ENCODE measurements at places on chromosomes 3 and 15.

DNA sequence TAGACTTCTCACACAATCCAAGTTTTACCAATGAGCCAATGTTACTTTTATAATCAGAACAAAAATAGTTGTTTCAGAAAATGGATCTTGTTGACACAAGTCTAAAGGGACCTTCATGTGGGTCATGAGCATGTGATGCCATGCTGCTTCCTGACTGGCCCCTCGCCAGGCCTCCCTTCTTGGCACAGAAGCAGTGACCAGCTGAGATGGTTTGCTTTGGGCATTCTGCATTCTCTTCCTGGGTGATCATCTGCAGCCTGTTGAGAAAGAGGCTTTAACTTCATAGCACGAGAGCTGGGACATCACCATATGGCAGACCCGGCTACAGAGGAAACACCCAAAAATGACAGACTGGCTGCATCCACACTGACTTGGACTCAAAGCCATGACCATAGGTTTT, 45.7 kb downstream of the TGM4 start:
- no peak for DNase-seq

DNA sequence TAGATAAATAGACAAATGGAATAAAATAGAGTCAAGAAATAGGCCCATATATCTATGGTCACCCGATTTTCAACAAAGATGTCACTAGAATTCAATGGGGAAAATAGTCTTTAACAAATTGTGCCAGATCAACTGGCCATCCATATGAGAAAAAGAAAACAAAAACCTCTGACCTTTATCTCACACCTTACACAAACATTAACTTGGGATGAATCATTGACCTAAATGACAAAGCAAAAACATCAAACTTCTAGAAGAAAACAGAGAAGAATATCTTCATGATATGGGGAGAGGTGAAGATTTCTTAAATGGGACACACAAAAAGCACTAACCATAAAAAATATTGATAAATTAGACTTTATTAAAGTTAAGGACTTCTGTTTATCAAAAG, 31.9 kb downstream of the ITGA11 start:
- DNase-seq = no peak

- DNase-seq = peak; percentile 39
These were observed 42.1 kb upstream of the TASOR start for GRCh38 chr3:56725175-56725574.

GRCh38 chr15:74620636-74621545, 5.3 kb downstream of the CLK3 start:
- DNase-seq = peak; percentile 40

GRCh38 chr15:70023769-70024491, 73.8 kb downstream of the TLE3 start:
- no peak for DNase-seq

- no peak for DNase-seq
These were observed 921.3 kb downstream of the TUSC7 start for GRCh38 chr3:117630885-117631284.

GRCh38 chr15:33126559-33127290, 67.8 kb downstream of the FMN1 start:
- DNase-seq = peak; percentile 47

- DNase-seq = no peak
These were observed 91.5 kb upstream of the TBC1D5 start for GRCh38 chr3:17833786-17834559.

- DNase-seq = no peak
These were observed 607.9 kb upstream of the KCNMB2 start for GRCh38 chr3:177928172-177928873.
